ENCODE measurements at places on chromosomes 4 and X.

DNA sequence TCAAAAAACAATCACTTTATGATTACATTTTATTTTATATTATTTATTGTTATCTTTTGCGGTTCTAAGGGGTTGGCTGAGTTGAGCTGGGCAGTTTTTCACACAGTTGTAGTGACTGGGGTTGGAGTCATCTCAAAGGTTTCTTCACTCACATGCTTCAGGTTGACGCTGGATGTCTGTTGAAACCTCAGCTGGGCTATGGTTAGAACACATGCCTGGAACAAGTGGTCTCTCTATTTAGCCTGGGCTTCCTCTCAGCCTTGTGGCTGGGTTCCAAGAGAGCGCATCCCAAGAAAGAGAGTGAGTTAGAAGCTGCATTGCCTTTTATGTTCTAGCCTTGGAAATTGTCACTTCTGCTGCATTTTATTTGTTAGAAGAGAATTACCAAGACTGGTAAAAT lies 87.4 kb downstream of the CBLL2 start:
- DNase-seq, result no peak

DNA sequence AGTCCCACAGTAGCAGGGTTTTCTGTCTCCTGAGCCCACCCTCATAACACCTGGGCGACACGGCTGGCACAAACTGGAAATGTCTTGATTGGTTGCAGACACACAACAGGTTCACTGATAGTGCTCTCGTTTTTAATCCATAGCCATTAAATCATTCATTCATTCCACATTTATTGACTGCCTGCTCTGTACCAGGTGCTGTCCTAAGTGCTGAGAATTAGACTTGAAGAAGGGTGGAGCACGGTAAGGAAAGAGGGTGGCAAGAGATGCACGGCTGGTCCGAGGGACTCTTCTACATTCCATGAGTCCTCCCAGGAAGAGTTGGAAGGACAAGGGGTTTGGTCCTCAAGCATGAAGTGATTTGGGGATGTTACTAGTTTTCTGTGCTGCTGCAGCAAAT lies 100.0 kb downstream of the RELL1 start:
- DNase-seq, result no peak

DNA sequence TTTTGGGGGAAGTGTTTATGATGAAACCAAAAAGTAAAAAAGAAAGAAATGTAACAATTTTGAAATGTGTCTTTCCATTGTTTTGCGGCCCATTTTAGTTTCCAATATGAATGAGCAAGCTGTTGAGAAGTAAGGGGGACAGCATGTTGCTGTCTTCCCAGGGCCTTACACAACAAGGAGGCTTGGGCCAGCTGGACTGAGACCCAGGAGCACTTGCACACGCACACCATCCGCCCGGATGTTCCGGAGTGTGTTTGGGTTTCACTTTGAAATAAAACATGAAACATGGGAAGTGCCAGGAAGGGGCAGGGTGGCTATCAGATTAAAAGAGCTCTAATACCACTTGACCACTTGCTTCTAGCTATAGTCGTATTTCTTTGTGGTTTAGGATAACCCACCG lies 144.4 kb downstream of the NHS start:
- no peak for DNase-seq

DNA sequence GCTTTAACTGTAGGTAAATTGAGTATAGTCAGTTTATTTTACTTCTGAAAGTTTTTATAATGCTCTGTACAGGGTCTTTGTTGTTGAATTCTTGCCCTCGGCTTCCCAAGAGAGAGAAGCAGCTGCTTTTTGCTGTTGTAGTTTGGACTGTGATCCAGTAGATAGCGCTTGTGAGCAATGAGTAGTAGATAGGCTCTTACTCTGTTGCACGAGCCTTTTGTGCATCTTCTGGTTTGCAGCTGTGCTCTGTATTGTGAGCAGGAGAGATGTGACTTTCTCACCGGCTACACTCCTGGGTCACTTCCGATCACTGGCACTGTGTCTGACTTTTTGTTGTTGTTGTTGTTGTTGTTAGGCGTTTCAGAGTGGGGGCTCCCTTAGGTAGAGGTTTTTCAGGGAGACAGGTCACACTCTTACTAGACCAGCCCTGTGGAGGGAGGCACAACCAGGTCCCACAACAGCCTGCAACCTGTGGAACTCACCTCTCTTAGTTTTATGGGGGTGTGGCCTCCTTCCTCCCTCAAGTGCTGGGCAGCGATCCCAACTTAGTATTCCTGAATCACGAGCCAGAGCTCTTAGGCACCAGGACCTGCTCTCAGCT lies 822.1 kb upstream of the GALNTL6 start:
- no peak for DNase-seq

DNA sequence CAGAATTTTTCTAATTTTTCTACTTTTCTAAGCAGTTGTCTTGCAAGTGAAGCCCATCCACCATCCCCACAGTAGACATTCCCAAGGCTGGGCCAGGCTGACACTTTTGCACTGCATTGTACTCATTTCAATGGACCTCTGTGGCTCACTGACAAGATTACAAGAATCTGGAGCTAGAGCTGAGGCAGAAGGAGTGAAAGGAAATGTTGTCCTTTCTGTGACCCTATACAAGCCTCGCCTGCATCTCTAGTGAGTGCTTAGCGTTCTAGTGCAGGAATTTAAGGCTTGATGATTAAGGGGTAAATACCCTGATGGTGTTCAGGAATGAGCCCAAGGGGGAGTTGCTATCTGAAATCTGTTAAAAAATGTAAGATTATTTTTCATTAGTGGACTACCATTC lies 6.3 kb downstream of the MAGED1 start:
- no peak for DNase-seq

DNA sequence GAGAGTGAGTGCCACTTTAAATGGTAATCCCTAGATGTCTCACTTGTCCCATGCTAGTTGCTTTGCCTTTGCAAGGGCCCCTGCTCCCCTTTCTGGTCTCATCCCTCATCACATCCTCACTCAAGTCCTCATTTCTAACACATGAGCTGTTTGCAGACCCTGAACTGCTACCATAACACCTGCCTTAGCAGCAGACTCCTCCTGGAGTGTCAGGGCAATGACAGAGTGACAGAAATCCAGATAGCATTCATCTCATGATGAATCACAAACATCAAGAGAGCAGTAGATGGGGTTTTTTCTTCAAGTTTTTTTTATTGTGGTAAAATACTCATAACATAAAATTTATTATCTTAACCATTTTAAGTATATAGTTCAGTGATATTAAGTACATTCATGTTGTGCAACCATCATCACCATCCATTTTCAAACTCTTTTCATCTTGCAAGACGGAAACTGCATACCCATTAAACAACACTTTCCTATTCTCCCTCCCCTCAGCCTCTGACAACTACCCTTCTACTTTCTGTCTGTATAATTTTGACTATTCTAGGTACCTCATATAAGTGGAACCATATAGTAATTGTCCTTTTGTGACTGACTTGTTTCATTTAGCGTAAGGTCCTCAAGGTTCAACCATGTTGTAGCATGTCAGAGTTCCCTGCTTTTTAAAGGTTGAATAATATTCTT lies 133.2 kb upstream of the RPS6KA3 start:
- DNase-seq, result no peak

GRCh38 chr4:37646247-37646646 lies 39.9 kb downstream of the RELL1 start:
- no peak for DNase-seq

- DNase-seq, result no peak
These were observed 76.4 kb downstream of the MAGED4 start for GRCh38 chrX:52261125-52261462.

- DNase-seq, result no peak
These were observed 522.7 kb upstream of the HTR2C start for GRCh38 chrX:114061226-114061625.

DNA sequence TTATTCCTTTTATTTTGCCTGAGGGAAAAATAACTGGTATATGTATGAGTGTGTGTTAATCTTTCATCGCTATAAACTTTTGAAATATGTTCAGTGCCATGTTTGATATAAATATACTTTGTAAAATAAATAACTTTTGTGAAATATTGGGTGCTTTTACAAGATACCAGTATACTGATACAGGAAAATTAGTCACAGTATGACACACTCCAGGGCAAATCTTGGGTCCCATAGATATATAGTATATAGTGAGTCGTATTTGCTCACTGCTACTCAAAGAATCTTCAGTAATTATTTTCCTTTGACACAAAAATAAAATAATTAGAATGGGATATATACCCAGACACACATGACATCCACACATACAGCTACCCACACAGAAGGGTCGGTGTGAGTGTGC lies 472.3 kb downstream of the GRID2 start:
- no peak for DNase-seq

- DNase-seq, result no peak
These were observed 484.1 kb upstream of the CPEB2 start for GRCh38 chr4:14518136-14518535.

DNA sequence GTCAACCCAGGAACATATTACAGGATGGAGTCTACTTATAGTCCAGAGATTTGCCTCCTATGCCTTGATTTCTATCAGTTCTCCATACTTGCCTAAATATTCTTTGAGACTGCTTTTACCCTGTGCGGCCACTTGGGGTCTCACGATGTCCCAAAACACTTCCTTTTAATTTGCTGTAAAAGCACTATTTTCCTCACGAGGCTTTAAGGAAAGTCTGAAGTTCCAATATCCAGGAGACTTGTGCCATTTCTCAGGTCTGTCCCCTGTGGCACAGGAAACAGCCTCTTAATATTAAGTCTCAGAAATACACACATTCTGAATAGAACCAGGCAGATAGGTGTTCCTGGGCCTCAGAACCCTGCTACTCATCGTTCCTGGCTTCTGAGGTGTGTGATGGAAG lies 142.9 kb downstream of the TMEM164 start:
- DNase-seq, result peak; percentile 43
